Posterior vena cava (tissue), 2 donors: ENCODE measurements at places on chromosomes 6 and 20.
A peak's percentile ranks its signal among the peaks of the same experiment; 100 is the strongest.

- DNase-seq = no peak
Measured at GRCh38 chr6:64685401-64685800, 1021.6 kb downstream of the EYS start.

GRCh38 chr6:25995507-25995906, 32.9 kb downstream of the TRIM38 start:
- DNase-seq = no peak

DNA sequence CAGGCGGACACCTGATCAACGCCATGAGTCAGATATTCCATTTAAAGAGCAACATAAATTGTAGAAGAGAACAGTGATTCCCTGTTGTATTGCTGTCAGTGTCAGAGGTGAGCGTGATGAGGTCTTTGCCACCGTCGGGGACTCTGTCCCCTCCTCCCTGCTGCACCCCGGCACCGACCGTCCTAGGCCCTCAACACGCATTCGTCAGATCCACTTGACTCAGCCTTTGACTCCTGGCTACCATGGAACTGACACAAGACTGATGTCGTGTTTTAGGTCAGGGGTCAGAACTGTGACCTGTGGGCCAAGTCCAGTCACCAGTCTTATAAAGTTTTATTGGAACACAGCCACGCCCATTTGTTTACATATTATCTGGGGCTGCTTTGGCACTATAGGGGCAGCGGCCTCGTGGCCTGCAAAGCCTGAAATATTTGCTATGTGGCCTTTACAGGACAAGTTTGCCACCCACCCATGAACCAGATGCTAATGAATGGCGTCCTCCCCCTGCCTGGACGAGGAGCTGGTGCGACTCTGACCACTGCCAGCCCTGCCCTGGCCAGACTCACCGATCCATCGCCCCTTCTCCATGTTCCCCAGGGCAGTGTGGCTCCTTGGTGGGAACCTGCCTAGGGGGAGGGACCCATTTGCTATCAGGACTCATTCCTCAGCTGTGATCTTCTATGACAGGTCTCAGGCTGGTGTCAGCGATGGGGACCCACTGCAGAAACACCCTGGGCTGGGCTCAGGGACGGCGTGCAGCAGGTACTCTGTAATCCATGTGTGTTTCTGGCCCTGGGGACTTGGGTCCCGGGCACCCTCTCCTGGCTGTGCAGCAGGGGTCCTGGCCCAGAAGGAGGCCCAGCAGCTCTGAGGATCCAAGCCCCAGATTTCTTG, 37.5 kb upstream of the PHACTR3 start:
- DNase-seq = peak; percentile 75

DNA sequence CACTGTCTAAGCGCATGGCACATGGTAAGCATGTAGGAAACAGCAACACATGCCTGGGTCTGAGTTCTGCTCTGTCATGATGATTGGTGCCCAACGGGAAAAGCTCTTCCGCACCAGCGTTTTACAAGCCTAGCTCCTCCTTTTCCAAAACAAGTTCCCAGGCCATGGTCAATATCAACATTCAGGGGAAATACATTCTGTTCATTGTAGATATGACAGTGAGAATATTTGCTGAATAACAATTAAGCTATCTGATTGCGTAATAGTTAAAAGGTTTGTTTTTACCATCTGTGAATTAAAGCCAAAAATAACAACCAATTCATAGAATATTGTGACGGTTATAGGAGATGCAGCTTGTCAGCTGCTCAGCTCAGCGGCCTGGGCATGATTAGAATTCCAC, 404.3 kb upstream of the SLC35B3 start:
- no peak for DNase-seq

GRCh38 chr6:168162366-168162765, 83.4 kb upstream of the FRMD1 start:
- no peak for DNase-seq

- no peak for DNase-seq
Measured at GRCh38 chr6:1391800-1392309, 2.5 kb downstream of the FOXF2 start.

GRCh38 chr6:15489261-15489962, 173.4 kb downstream of the DTNBP1 start:
- DNase-seq = no peak

- no peak for DNase-seq
Measured at GRCh38 chr6:139602577-139602976, 228.1 kb upstream of the CITED2 start.
